ENCODE measurements at places on chromosomes 6 and 20. TPM values are rescaled to one million over a fixed set of nuclear protein-coding genes. Genes with fewer than 3 reads are reported as not detected.

- DNase-seq, result no peak
Observed at GRCh38 chr6:105204331-105204730, 24.5 kb upstream of the POPDC3 start.

- no peak for DNase-seq
Observed at GRCh38 chr6:137637121-137637520, 142.9 kb upstream of the OLIG3 start.

FRMD1 gene
- 0.17 TPM for total RNA-seq

KCNB1 gene
- 8.3 TPM for total RNA-seq

COL12A1 gene
- 23.2 TPM for total RNA-seq

Measured in psoas muscle (tissue), 8 donors.